ENCODE measurements at places on chromosomes 12 and 14.

GRCh38 chr14:75252254-75252837, 26.3 kb upstream of the FOS start:
- no peak for DNase-seq

- DNase-seq = no peak
Measured at GRCh38 chr14:55430024-55430690, 10.3 kb downstream of the TBPL2 start.

DNA sequence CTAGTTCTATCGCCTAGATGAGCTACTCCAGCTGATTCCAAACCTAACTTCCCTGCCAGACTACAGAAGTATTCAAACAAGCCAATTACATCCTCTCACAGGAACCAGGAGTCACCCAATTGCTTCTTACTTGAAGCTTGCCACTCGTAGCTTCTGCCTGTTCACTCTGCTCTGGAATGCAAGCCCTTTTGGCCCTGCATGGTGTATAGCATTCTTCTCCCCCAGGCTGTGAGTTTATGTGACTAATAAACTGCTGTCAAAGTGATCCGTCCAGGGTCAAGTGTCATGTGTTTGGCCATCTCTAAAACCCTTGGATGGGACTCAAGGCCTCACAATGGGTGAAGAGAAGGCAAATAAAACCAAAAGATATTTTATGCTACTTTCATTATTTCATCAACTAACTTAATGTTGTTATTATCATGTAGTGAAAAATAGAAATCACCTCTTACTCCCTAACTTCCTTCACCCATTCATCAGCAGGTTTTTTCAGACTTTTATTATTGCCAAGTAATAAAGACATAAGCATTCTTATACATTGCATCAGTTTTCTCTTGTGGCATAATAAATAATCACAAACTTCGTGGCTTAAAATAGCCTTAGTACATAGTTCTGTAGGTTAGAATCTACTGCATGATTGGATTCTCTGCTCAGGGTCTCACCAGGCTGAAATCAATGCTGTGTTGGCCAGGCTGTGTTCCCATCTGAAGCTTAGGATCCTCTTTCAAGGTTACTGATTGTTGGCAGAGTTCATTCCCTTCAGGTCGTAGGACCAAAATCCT, 1981.7 kb upstream of the FLRT2 start:
- DNase-seq = no peak

GRCh38 chr14:101171650-101172049, 268.1 kb upstream of the RTL1 start:
- DNase-seq = no peak

DNA sequence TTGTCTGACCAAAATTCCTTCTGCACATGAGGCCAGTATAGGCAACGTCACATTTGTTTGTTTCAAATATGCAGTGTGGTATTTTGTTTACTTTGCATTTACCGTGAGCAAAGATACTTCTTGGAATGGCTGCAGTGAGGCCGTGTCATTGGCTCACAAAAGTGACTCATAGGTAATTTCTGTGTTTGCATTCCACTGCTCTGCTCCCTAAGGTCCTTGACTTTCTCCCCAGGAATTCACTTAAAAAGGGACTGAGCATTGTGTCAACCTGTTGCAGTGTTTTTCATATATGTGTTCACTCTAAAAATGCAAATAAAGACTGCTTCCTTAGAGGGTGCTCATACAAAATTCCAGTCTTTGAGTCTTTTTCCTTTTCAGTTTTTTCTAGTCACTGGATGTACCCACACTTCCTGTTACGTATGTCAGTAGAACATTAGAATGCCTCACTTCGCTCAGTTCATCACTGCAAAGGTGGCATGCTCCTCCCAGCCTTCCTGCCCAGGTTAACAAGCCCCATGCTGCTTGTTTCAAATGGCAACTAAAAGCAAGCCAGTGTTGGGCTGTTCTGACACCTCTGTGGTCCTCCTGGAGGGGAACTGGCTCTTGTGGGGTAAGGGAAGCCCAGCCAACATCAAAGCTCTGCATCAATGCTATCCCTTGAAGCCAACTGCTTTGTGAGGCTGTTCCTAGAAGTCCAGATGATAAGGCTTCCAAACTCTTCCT, 9.1 kb downstream of the C12orf76 start:
- no peak for DNase-seq

DNA sequence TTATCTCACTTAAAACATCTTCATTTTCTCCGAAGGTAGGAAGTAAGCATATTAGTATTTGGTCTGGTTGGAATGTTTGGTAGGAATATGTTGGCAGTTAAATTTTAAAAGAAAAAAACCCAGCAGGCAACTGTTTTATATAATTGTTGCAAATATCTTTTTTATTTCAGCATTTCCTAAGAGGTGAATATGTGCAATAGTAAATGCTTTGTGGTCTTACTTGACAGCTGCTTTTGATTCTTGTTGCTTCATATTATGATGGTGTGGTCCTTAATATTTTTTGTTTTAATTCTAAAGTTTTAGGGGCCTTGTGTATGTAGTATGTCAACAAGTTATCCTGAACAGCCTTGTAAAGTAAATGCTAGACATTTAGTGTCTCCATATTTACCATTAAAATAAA, 6.3 kb downstream of the TRAFD1 start:
- DNase-seq = no peak

DNA sequence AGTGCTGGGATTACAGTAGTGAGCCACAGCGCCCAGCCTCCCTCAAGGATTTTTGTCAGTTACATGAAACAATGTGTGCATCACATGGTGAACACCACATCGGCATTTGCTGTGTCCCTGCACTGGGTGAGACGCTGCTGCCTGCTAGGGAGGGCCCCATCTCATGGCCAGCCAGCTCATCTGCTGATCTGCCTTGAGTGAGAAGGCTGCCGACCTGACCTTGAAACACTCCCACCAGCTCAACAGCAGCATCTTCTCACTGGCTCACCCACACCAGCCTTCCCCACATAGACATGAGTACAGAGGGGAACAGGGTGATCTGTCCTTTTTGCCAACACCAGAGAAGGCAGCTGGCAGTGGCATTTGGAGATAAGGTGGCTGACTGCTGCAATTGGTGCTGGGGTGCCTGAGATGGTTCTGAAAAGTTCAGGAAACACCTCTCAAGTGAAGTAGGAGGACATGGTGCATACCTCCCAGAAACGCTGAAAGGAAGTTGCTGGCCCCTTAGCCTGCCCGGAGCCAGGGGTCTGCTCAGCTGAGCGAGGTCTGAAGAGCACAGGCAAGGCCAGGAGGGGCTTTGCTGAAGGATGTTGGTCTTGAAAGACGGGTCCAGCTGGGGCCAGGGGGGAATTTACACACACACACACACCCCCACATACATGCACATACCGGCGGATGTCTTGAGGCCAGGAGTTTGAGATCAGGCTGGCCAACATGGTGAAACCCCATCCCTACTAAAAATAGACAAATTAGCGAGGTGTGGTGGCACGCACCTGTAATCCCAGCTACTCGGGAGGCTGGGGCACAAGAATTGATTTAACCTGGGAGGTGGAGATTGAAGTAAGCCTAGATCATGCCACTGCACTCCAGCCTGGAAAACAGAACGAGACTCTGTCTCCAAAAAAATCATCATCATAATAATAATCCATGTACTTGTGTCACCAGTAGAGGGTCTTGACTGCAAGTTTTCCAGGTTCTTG, 14.3 kb upstream of the PPP1R13B start:
- DNase-seq = no peak

GRCh38 chr14:97275276-97275675, 478.1 kb downstream of the VRK1 start:
- no peak for DNase-seq

DNA sequence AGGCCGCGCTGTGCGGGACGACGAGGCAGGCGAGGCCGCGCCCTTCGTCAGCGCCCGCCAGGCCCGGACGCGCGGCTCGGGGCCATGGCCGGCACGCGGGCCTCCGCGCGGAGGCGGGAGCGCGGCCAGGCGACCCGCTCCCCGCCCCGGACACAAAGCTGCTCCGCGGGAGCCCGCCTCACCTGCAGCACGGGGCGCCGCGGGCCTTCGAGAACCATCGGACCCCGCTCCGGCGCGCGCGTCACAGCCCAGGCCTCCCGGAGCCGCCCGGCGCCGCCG, 342 bp downstream of the DICER1 start:
- DNase-seq = no peak

DNA sequence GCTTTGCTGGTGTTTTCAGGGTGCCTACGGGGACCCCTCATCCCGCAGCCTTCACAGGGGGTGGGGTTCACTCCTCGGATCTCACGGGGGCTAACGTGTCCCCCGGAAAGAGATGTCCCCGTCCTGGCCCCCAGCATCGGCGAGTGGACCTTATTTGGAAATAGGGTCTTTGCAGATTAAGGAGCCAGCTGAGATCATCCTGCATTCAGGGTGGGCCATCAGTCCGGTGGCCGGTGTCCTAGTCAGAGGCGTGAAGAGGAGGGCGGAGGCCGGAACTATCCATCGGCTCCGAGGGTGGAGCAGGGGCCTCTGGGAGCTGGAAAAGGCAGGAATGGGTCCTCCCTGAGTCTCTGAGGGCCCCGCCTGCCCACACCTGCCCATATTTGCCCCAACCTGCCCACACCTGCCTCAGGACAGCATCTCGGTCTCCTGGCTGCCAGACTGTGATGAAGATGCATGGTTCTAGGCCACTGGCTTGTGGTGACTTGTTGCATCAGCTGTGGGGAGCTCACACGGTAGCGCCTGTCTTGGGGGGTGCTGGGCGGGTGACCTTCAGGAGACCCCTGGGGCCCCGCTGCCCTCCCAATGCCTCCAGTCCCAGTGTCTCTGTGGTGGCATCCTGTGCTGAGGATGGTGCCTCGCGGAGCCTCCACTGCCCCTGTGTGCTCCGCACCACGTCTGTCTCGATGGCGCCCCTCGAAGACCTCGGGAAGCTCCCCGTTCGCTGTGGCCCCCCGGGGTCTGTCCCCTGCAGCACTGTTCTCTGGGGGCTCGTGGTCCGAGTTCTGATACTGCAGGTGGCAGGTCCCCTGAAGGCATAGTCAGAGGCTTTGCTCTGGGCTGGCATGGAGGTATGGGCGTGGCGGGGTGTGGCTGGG, 14.7 kb downstream of the NOC4L start:
- DNase-seq = no peak

DNA sequence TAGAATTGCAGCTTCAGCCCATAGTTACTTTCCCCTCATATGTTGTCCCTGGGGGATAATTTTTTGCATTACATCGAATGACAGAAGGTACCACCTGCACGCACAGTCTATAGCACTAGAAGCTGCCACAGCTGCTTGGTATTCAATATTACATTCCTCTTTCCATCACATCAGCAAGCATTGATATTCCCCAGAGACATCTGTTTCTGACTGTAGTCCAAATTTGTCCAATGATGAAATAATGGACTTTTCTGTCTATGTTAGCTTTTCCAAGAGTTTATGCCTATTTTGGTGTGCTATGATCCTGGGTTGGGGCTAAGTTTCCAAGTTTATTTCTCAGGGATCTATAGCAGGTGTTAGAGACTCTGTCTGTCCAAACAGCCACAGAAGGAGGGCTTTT, 335.4 kb downstream of the LRIG3 start:
- DNase-seq = no peak

DNA sequence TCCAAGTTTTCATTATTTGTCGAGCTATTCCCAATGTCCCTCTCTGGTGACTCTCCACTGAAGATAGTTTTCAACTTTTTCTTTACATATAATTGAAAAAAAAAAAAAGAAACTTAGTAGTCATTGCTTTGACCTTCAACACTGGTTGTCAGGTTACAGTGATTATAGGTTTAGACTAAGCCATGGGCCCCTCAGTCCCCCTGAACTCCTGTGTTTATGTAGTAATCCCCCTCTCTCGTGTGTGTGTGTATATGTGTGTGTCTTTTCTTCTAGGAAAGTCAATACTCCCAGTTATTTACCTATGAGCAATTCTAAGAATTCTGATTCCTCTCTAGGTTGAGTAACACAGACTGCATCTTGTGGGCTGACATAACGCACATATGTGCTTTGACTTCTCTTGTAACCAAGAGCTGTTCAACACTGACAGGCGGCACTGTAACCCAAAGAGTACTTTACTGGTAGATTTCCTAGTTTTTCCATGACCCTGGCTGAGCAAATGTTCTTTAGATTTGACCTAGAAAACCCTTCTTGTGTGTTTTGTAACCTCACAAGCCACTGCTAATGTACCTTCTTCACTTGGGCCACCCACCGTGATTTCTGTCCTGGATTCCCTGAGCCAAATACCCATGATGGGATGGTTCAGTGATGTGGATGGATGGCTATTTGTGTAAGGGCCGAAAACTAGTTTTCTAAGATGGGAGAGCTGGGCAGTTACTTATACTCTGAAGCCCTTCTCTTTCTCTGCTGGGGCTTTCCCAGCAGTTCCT, 15.0 kb upstream of the MANSC4 start:
- no peak for DNase-seq

GRCh38 chr12:67442896-67443295, 173.7 kb downstream of the CAND1 start:
- no peak for DNase-seq

DNA sequence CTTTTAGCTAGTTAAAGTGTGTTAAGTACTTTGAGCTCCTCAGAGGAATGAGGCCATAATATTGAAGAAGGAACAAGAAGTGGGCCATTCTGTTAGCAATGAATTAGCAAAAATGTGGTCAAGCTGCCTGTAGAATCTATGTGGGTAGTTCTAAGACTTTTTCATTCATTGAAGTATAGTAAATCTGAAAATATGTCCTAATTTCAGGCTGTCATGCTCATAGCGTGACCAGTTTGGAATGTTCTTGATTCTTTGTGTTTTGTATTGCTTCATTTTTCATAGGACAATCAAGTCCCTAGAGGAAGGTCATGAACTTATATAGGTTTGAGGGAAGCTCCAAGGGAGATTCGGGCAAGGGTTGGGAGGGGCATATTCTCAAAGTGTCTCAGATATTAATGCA, 11.4 kb downstream of the ATP23 start:
- no peak for DNase-seq

GRCh38 chr14:45199230-45199629, 53.8 kb downstream of the MIS18BP1 start:
- no peak for DNase-seq

- DNase-seq = no peak
Measured at GRCh38 chr14:51004801-51005526, 60.7 kb upstream of the PYGL start.

DNA sequence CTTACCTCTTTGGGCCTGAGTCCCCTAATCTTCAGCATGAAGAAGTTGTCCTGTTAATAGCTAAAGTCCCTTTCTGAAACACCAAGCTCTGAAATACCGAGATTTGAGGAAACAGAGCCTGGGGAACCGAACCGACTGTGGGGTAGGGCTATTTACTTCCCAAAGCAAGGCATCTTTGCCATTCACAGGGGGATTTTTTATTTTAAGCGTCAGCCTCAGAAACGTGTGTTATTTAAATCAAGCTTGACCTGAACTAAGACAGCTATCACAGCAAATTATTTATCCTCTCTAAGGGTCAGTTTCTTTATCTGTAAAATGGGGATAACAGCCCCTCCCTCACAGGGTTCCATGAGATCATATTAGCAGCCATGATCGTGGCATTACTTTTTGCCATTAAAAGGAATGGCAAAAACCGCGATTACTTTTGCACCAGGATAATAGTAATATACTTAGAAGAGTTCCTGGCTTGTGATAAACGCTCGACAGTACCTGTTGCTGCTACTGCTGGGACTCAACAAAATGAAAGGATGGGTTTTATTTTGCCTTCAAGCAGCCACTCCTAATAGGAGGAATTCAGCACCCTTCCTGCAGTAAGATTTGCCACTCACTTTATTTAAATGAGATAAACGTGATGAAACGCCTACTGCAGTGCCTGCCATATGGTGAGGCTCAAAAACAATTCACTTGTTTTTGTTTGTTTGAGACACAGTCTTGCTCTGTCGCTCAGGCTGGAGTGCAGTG, 1.3 kb upstream of the CORO1C start:
- no peak for DNase-seq

GRCh38 chr14:99393059-99393655, 87.5 kb downstream of the SETD3 start:
- DNase-seq = no peak

All from stimulated activated CD8-positive, alpha-beta memory T cell treated with anti-CD3 and anti-CD28 coated beads, Interleukin-7, amount 100 ng/mL, for 1 hour (primary cell).